ENCODE measurements at places on chromosomes 13 and 19. TPM values are rescaled to one million over a fixed set of nuclear protein-coding genes. Genes with fewer than 3 reads are reported as not detected.

The ILF3 gene
- total RNA-seq, result 166 TPM

The NKPD1 gene
- total RNA-seq, result not detected

The CDX2 gene
- not detected for total RNA-seq

The OVOL3 gene
- not detected for total RNA-seq

The CEACAM16 gene
- total RNA-seq, result not detected

- DNase-seq, result no peak
These were observed 95.7 kb downstream of the KCTD12 start for GRCh38 chr13:76790526-76790925.

DNA sequence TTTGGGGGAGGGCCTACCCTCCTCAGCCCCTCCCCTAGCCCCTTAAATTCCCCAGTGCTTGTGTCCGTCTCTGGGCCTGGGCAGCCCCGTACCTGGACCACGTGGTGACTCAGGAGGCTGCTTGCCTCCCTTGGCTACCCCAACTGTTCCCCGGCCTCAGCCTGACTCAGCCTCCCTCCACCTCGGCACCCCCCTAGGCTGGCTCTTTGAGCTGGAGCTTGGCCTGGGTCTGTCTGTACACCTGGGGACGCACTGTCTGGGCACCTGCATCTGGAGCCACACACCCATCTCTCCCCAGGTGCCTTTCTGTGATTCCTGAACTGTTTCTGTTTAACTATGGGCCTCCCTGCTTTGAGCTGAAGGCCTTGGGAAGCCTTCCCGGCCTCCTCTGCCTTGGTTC is 1.8 kb upstream of the KLK14 start:
- no peak for DNase-seq
